Left cardiac atrium (tissue), 4 donors: ENCODE measurements at places on chromosomes 12 and 14. TPM values are rescaled to one million over a fixed set of nuclear protein-coding genes. Genes with fewer than 3 reads are reported as not detected.
A peak's percentile ranks its signal among the peaks of the same experiment; 100 is the strongest.

DNA sequence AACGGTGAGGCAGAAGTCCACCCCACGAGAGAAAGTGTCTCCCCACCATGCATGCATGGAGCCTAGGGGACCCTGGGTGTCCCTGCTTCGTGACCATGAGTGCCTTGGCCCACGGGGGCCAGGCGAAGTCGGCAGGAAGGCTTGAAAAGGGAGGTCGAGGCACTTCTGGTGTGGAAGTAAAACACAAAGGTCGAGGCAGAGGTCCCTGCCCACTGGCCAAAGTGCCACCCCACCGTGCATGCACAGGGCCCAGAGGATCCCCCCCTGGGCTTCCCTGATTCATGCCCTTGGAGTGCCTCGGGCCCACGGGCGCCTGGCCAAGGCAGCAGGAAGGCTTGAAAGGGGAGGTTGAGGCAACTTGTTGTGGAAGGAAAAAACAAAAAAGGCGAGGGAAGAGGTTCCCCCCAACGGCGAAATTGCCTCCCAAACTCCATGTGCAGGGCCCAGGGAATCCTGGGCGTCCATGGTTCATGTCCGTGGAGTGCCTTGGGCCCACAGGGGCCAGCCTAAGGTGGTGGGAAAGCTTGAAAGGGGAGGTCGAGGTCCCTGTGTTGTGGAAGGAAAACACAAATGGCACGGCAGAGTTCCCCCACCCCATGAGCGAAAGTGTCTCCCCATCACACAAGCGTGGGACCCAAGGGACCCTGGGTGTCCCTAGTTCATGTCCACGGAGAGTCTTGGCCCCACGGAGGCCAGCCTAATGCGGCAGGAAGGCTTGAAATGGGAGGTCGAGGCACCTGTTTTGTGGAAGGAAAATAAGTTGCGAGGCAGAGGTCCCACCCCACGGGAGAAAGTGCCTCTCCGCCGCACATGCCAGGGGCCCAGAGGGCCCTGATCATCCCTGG, 372.1 kb downstream of the ALG10 start:
- peak; percentile 6 for DNase-seq

- no peak for DNase-seq
Observed at GRCh38 chr12:40565029-40565633, 127.1 kb upstream of the CNTN1 start.

DNA sequence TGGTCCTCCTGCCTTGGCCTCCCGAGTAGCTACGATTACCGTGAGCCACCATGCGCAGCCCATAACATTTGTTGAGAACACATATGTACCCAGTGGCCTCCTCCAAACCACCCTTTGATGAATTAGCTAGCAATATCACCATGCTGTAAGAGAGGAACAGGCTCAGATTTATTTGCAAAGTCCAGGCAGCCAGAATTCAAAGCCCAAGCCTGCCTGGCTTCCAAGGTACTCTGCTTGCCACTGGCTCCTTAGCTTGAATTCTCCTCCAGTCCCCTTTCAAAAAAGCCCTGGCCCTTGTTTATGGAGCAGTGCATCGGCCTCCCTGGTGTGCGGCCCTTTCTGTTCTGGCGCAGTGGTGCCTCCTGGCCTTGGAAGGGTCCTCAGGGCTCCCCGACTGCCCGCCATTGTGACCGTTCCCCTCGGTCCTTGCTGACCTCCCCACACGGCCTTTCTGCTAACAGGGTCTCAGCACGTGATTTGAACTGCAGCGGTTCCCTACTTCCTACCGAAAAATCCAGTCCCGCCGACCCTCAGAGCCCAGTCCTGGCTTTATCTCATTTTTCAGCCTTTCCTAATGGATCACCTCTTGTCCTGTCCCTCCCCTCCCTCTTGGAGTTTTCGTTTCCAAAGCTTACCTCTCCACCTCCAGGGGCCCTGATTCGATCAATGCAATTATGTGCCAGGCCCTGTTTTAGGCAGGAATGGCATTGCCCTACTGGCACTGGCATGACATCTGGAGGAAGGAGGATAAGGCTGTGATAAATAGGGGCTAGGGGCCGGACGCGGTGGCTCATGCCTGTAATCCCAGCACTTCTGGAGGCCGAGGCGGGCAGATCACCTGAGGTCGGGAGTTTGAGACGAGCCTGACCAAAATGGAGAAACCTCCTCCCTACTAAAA, 22.0 kb downstream of the SLC25A29 start:
- no peak for DNase-seq

DNA sequence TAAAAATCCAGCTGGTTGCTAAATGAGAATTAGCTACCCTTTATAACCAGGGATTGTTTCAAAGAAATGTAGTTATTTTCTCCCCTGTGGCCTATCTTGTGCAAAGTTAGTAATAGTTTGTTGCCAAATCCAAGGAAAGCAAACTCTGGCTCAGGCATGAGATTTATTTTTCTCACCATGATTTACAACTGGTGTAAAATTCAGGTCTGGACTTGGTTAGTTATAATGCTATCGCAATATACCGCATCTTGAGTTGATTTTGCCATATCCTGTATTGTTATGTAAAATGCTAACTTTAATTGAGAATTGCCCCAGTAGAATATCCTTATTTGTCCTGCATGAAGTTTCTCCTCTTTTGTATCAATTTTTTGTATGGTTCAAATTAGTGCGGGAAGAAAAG, 135.5 kb downstream of the CRADD start:
- no peak for DNase-seq

DNA sequence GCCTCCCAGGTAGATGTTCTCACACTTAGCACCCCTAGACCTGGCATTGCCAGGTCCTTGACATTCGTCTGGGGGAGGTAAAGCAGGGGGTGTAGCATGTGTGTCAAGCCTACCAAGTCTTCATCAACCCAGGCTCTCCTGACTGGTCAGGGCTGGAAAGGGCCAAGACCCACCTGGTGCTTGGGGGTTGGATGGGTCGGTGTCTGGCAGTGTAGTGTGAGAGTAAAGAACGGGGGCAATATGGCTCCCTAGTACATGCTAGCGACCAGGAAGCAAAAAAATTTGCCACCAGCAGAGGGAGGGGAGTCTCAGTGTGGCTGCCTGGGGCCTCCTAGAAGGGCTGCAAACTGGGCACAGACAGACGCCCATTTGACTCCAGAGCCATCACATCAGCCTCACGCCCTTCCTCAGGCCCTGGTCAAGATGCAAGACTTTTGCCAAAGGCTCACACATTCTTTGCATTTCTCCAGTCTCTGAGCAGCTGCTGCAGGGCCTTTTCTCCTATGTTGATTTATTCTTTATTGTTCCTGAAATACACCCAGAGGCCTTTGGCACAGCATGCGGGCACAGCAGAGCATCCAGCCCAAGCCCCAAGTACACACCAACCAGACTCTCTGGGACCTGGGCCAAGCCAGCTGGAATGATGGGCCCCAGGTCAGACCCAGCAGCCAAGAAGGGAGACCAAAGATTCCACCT, 38.3 kb upstream of the PNMA1 start:
- peak; percentile 76 for DNase-seq

DNA sequence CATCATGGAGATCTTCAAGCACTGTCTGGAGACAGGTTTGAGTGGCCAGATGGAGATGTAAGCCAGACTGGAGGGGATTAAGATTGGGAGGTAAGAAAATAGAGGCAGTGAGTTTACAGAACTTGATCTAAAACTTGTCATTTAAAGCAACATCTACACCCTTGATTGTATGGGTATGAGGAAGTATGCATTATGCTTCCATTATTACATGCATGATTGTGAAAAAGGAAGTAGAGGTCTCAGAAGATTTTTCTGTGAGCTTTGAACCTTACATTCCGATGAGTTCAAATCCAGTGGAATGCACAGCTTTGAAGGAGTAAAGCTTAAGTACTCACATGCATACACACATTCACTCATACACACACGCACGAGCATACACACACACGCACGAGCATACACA, 550.8 kb downstream of the MED13L start:
- DNase-seq: no peak

ACOT4 gene
- total RNA-seq: 1.6 TPM

IFNG-AS1 gene
- 0.15 TPM for total RNA-seq

SCARB1 gene
- 31.3 TPM for total RNA-seq
